SW480 (cell line): ENCODE measurements at places on chromosomes 3 and 15.
A peak's percentile ranks its signal among the peaks of the same experiment; 100 is the strongest.

- DNase-seq: peak; percentile 65
These were observed 2.7 kb downstream of the P3H2 start for GRCh38 chr3:190117981-190118380.

- DNase-seq: peak; percentile 52
These were observed 32.7 kb downstream of the STARD9 start for GRCh38 chr15:42608110-42608531.

DNA sequence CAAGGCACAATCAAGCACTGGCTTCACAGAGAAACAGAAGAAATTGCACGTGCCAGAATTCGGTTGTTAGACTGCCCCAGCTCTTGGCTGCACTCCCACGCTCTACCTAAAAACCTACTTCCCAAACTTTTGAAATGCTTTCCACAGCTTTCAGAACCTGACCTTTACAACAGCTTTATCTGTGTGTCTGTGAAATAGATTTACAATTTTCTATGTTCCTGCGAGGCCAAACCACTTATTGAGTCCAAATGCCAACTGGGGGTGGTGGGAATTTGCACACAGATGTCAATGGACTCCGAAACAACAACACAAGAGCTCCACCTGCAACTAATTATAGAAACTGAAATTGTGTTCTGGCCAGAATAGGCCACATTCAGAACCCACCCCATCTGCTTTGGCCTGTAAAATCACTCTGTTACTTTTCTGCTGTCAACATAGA is 44.6 kb downstream of the ERC2 start:
- DNase-seq: no peak

DNA sequence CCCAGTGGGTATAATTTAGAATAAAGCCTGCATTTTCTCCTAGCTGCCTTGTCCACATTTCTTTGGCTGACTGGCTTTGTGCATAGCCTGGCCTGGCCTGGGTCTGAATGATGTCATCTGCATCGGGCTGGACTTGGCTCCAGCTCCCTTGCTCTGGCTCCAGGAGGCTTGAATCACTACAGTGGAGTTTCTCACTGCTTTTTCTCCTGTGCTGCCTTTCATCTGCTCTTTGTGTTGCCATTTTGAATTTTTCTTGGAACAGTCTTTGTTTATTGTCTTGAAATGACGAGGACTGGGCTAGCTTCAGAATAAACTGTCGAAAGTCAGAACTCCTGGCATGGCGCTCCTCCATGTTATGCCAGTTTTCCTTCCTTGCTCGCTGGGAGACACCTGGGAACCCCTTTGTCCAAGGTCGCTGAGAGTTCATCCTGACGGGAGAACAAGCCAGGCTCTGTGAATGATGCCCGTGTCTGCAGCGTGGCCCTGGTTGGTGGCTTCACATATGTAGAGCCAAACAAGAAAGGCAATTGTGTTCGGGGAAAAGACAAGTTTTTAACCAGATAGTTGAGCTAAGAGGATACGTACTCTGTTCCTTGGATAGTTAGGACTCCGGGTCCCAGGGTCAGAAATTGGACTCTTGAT is 258.9 kb downstream of the PDZRN3 start:
- no peak for DNase-seq

DNA sequence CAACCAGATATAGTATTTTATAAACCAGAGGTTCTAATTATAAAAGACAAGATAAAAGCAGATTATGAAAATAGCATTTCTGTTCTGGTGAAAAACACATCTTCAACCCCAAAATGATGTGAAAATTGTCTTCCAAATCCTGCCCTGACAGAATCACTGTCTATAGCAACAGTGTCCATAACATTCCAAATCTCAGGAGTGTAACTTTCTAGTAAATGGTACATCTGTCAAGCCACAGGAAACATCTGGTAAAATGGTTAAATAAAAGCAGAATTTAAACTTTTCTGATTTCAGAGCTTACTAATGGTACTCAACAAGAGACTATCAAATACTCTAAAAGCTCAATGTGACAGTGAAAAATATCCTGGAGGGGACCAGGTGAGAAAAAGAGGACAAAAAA is 60.5 kb downstream of the VGLL4 start:
- DNase-seq: no peak

GRCh38 chr15:48103647-48104046 is 17.1 kb upstream of the SLC24A5 start:
- DNase-seq: no peak
